ENCODE measurements at places on chromosomes 1 and 21.
A peak's percentile ranks its signal among the peaks of the same experiment; 100 is the strongest.

GRCh38 chr1:235093013-235093695 is 35.5 kb downstream of the TOMM20 start:
- peak; percentile 66 for ATAC-seq

GRCh38 chr1:110051262-110051648 is 16.8 kb downstream of the STRIP1 start:
- no peak for ATAC-seq

DNA sequence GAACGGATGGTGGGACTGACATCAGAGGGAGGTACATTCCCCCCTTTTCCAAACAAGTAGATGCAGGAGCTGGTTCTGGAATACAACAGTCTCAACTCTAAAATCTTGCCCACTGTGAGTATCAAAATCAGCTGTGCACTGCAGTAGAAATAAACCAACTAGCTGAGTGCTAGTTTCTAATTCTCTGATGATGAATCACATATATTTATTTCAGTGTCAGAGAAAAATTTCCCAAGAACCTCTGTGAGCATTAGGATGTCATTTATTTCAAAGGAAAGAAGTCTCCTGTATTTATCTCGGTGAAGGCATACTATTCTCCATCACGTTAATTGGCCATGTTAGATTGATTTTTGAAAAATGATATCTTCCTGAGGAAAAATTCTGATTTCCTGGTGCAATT is 67.1 kb downstream of the LHX9 start:
- peak; percentile 89 for ATAC-seq

- ATAC-seq, result no peak
Observed at GRCh38 chr1:60573121-60573520, 499.6 kb upstream of the C1orf87 start.

- ATAC-seq, result no peak
Observed at GRCh38 chr1:236522937-236523703, 662 bp upstream of the LGALS8 start.

DNA sequence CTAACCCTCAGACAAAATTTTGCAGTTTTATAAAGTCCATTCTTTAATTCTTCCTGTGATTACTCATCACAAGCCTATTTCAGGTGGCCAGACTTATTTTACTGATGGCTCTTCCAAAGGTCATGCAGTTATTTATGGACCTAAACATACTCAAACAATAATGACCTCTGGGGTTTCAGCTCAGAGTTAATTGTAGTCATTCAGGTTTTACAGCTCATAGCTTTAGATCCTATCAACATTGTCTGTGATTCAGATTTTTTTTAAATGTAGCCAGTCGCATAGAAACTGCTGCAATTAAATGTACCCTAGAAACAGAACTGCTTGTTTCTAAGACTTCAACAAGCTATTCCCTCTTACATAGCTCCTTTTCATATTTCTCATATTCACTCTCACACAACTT is 270.8 kb downstream of the COL11A1 start:
- no peak for ATAC-seq

- no peak for ATAC-seq
Observed at GRCh38 chr1:160548183-160548582, 25.1 kb upstream of the SLAMF6 start.

- no peak for ATAC-seq
Observed at GRCh38 chr1:215704089-215704860, 137.2 kb downstream of the KCTD3 start.

DNA sequence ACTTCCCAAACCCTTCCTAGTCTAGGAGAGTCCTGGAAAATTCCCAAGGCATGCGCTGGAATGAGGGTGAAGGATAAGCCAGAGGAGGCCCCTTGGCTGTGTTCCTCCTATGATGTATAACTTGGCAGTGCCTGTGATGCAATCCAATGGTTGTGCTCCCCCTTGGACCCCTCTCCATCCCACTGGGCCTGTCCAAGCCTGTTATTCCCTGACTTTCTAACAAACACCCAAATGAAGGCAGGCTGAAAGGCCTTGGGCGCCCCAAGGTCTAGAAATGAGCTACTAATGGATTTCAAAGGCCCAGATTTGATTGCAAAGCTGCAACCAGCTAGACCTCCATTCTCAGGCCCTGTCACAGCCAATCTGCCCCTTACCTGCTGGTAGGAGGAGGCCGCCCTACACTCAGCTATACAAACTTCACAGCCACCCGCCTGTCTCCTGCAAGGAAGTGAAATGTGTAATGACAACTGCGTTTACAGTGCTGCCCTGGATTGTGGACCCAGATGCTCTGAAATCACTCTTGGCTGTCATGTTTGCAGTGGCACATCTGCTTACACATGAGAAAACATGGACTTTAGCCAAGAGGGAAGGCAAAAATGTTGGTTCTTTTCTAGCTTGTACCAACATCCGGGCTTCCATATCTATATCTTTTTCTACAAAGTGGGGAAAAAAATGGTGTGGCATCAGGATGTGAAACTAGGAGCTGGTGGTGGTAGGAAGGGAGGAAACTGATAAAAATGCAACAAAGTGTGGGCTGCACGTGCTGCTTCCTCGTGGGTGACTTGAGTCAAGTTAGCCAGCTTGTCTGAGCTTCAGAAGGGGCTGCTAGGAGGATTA is 130.4 kb downstream of the TRABD2B start:
- no peak for ATAC-seq

DNA sequence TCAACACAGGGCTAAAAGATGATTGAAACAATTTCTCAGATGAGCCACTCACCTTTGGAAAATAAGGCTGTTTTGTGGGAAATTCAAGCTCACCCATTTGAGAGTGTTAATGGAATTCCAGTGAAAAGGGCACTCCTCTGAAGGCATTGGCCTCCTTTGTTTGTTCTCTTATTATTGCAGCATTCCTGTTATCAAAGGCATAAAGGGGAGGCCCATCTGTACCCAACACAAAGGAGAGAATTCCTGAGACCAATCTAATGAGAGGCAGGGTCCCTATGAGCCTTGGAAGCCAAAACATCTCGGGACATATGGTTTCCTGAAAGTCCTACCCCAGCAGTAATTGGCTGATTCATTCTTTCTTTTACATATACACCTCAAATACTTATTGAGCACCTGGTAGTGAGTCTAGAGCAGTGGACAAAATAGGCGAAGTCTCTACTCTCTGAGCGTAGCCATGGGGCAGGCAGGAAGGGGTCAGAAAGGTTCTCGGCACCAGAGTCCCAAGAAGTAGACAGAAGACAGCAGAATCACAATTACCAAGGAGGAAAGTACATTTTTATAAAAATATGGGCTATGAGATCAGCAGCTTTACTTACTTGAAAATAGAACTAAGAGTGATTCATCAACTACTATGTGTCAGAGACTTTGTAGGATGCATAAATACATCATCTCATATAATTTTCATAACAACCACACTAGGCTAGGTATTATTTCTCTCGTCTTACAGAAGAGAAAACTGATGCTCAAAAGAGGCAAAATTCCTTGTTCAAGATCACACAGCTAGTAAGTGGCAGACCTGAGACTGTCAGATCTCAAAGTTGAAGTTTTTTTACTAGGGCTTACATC is 218.7 kb downstream of the DAB1 start:
- peak; percentile 59 for ATAC-seq

GRCh38 chr1:38077523-38078147 is 31.0 kb upstream of the POU3F1 start:
- ATAC-seq, result no peak

DNA sequence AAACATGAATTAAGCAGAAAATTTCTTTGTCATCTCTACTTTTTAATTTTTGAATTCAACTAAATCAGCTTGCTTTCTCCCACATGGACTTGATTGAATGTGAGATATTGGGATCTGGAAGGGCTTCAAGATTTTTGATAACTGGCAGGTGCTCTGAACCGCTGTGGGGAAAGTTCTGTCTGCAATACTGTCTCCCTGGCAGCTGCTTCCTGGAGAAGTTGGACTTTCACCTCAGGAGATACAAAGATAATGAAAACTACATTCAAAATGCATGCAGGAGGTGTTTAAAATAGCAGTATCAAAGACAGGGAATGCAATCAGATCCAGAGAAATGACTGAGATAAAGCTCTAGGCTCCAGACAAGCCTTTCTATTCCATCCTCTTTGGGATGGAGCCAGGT is 338.3 kb downstream of the NEGR1 start:
- ATAC-seq, result no peak

GRCh38 chr1:106061586-106062495 is 994.6 kb upstream of the PRMT6 start:
- ATAC-seq, result no peak

DNA sequence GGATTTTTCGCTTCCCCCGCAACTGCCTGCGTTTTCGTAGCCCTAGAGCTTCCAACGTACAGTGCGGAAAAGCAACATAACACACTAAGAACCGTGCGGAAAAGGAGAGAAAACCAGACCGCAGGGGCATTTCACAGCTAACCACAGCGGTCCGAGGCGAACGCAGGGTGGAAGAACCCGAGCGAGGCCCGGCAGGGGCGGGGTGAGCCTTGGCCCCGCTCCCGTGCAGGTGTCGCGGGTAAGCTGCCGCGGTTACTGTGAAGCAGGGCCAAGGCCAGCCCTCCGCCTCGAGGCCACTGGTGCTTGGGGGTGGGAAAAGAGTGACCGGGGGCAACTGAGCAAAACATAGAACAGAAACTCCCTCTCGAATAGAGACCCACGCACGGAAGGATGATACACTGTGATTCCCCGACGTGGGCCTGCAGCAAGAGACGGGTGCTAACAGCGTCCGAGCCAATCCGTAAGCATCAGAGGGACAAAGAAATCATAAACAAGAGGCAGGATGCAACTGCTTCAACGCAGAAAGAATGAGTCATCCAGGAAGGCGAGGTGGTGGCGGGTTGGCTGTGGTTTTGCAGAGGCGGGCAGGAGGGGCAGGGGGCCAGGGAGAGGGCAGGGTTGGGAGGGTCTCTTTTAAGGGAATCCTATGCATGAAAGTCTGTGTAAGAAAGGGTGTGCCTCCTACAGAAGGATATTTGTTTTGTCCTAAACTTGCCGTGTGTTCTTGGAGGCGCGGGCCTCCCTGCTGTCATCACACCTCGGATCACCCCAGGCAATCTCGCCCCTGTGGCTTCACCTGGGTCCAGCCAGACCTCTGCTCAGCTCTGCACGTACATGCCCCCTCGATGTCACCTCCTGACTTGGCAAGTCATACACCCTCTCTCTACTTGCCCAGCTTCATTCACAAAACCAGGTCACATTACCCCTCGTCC is 7.3 kb downstream of the GNG4 start:
- ATAC-seq, result peak; percentile 55

DNA sequence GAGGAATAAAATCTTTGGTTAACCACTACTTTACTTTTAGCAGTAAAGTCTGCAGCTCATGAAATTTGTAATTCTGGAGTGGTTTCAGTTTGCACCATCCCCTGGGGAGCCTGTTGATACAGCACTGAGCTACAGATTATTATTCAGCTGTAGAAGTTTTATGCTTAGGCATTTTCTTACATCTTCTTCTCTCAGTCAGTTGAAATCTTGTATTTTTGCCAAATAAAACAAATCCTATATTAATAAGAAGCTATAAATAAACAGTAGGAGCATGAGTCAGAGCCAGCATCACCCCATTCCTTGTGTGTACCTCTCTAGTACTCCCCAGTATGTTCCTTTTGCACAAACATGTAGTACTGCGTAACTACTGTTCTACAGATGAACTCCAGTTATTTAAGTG is 118.9 kb downstream of the ATF6 start:
- ATAC-seq, result peak; percentile 94

DNA sequence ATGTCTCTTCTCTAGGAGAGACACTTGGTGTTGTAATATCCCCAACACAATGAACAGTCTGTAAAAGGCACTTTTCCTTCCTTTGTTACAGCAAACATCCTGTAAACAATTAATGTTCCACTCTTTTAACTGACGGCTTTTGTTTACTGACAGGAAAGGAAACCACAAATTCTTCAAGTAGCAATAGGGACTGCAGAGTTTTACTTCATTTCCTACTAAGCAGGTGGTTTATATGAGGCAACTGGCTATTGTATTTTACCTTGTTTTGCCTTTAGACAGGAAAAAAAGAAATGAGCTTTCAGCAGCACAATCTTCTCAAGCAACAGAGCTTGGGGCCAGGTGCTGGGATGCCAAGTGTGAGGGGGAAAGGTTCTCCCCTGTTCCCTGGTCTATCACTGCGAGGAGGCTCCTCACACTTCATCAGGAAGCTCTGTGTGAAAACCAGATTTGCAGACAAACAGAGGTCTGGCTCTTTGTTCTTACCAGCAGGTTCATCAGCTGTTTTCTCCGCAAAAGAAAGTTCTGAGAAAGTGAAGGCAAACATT is 51.2 kb downstream of the SIPA1L2 start:
- ATAC-seq, result no peak

DNA sequence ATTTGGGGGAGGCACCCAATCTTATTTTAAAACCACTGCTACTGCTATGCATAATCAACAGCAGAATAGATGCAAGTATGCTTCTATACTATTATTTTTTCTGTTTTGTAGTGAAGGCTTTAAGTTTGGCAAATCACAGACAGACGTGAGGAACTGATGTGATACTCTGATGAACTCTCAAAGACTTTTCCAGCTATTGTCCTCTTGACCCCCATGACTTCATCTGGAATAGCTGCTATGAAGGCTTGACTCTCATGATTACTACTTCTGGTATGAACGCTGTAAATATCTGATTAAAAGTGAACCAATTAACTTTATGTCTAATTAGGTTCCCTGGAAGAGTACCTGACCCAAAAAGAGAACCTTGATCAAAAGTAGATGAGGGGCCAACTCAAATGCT is 49.1 kb downstream of the EYA3 start:
- no peak for ATAC-seq

DNA sequence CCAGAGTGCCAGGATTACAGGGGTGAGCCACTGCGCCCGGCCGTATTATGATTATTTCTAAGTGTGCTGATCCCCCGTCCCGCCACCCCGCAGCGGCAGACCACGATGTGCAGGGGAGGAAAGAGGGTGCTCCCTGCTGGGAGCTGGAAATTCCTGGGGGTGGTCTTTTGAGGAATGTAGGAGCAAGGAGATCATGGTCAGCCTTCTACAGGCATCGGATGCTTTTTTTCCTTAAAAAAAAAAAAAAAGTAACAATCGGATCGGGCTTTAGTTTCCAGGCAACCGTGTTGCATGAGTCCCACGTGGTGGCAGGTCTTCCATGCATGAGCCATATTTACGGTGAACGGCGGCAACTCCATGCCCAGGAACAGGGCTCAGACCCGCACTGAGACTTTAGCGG is 74.2 kb upstream of the COX20 start:
- ATAC-seq, result peak; percentile 90

- no peak for ATAC-seq
Observed at GRCh38 chr1:182725259-182726255, 41.2 kb upstream of the RGS8 start.

DNA sequence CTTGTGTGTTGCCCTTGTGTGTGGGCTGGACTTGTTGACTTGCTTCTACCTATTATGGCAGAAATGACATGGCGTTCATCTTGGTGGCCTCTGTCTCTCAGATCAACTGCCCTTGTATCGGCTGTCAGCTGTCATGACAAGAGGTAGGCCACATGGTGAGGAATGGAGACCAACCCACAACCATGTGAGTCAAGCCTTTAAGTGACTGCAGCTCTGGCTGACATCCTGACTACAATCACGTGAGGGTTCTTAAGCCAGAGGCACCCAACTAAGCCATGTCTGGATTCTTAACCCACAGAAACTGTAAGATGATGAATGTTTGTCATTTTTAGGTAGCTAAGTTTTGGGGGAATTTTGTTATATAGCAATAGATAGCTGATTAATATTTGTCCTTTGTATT is 82.1 kb downstream of the KCND3 start:
- ATAC-seq, result no peak

- ATAC-seq, result no peak
Observed at GRCh38 chr1:184882957-184883815, 91.1 kb downstream of the NIBAN1 start.
